ENCODE measurements at places on chromosomes 5 and 9.

GRCh38 chr5:65734921-65735320 is 12.9 kb downstream of the NLN start:
- DNase-seq = peak; percentile 75

DNA sequence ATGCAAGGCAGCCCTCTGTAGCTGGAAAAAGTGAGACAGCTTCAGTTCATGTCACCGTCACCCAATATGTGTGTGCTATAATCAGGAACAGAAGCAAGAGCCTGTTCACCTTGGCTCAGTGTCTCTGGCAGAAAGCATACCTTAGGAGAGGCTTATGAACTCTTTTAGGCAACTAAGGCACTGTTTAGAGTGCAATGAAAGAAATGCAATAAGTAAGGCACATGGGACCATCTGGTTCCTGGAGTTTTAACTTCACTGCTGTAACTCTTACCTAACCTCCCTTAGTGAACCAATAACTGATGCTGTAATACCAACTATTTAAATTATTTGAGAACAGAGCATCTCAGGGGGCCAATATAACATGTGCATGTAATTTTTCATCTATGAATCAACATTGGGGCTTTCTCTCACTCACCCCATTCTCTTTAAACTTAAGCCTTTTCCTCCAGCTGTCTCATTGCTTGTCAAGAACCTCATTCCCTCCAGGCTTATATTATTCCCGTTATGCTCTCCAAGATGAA is 32.4 kb downstream of the C9 start:
- DNase-seq = no peak

GRCh38 chr5:124671193-124671592 is 75.2 kb downstream of the ZNF608 start:
- DNase-seq = no peak

- peak; percentile 75 for DNase-seq
Observed at GRCh38 chr5:172740428-172741205, 30.4 kb downstream of the DUSP1 start.

GRCh38 chr5:83199126-83199525 is 121.8 kb downstream of the XRCC4 start:
- DNase-seq = no peak

DNA sequence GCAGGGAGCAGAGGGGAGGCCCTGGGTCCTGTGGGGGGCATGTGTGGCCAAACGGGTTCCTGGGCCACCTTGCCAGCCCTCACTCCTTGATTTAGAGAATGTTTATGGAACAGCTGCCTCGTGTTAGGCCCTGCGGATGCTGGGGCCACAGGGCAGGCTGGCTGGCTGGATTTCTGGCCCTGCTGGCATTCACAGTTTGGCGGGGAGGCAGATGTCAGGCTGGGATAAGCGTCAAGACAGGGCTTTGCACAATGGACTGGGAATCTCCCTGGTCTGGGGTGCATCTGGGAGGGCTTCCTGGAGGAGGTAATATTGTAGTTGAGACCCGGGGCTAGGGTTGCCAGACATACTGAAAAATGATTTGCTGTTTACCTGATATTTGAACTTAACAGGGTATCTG is 13.8 kb downstream of the NCS1 start:
- DNase-seq = no peak

DNA sequence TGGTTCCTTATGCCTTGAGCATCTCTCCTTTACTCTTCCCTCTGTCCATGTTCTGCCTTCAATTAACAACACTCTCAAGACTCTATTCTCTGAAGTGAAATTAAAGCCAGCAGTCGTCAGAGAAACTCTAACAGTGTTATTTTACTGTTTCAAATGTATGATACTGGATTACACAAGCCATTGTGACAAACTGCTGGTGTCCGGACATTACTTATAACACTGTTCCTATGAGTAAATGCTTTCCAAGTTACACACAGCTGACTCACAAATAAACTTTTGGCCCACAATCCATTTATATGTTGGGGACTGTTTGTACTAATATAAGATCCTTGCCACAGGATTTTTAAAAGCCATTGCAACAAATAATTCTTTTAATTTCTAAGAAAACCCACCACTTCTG is 63.2 kb upstream of the GHR start:
- DNase-seq = no peak

GRCh38 chr9:92656537-92656925 is 13.4 kb downstream of the IPPK start:
- no peak for DNase-seq

GRCh38 chr5:93821891-93822415 is 80.6 kb upstream of the POU5F2 start:
- DNase-seq = no peak

- DNase-seq = no peak
Observed at GRCh38 chr5:178982941-178983340, 12.2 kb downstream of the GRM6 start.

DNA sequence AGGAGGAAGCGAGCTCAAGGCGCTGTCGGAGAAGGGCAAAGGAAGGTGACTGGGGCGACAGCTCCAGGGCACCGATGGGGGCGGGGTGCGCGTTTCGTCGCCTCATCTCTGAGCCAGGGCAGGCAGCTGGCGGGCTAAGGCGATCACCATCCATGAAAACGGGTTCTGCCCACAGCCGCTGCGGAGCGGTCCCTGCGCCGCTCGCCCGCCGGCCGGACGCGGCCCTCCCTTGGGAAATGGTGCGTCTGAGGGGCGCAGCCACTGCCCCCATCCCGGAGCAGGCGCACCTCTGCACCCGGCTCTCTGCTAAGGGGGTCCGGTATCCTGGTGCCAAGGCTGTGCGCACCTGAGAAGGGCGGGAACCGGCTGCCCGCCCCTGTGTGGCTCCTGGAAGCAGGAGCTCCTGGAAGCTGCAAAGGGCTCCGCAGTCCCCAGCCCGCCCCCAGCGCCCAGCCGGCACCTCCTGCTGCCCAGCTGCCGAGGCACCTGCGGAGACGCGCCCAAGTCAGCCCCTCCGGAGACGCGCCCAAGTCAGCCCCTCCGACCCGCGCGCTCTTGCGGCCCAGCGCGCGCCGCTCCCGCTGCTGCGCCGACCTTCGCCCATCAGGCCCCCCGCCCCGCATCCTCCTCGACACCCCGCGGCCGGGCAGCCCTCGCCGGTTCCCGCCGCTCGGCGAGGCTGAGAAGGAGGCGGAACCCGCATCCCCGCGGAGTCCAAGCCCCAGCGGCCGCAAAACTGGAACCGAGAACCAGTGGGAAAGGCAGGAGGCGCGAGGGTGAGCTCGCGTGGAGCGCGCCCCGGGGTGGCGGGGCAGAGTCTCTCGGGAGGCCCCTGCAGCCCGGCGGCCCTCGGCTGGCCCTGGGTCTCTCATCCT is 757 bp downstream of the ANKRD34B start:
- DNase-seq = peak; percentile 24

DNA sequence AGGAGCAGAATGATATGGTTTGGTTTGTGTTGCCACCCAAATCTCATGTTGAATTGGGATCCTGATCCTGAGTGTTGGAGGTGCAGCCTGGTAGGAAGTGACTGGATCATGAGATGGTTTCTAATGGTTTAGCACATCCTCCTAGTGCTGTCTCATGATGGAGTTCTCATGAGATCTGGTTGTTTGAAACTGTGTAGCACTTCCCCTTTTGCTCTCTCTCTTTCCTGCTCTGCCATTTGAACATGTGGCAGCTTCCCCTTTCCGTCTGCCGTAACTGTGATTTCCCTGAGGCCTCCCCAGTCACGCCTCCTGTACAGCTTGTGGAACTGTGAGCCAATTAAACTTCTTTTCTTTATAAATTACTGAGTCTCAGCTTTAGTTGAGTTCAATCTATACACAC is 756.8 kb upstream of the CDH6 start:
- DNase-seq = peak; percentile 56

- DNase-seq = no peak
Observed at GRCh38 chr5:67257077-67257476, 60.5 kb upstream of the CD180 start.

GRCh38 chr9:19379697-19380046 is 364 bp downstream of the RPS6 start:
- peak; percentile 46 for DNase-seq

DNA sequence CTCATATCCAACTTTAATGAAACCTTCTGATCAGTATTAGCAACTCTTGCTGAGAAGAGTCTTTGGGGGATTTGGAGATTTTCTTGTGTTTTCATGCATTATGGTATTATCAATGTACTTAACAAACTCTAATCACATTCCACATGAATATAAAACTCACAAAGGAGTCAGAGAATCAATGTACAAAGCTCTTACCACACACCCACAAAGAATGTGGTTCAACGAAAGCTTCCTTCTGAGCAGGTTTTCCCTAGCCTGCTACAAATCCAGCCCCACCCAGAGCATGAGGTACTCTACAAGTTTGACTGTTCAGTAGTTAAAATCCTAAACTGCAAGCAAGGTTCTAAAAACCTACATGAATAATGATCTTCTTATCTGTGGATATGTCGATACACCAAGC is 210.1 kb downstream of the TARS1 start:
- no peak for DNase-seq

GRCh38 chr5:79547982-79548381 is 34.0 kb upstream of the HOMER1 start:
- no peak for DNase-seq

GRCh38 chr5:31581498-31582099 is 49.5 kb downstream of the C5orf22 start:
- peak; percentile 78 for DNase-seq

DNA sequence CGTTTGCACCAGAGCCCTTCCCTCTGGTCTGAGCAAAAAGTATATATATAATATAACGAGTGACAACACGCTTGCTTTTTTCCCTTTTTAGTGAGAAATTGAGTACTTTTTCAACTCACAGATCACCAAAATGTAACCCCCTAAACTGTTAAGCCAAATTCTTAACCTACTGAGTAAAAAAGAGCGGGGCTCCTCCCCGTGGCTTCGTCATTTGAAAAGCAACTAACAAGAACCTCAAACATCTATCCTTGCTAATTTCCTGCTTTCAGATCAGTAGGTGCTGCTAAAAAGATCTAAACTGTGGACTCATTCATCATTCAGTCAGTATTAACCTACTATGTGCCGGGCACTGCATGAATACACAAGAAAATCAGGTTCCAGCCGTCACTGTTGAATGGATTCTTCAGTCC is 1.0 kb upstream of the PTBP3 start:
- DNase-seq = peak; percentile 39

DNA sequence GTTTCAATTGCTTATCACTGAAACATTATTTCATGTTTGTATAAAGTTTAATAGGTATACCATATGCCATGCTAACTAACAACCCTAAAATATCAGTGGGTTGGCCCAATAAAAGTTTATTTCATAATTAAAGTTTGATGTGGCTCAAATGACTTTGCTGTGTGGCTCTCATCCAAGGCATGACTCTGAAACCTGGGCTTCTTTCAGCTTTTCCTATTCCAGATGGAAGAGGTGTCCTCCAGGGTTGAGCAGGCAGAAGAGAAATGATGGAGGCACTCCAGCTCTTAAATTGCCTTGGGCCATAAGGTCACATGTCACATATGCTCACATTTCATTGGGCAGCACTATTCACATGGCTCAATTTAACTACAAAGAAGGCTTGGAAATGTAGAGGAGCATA is 101.9 kb downstream of the MACIR start:
- no peak for DNase-seq

GRCh38 chr5:148960070-148960769 is 102.6 kb downstream of the SH3TC2 start:
- DNase-seq = no peak

DNA sequence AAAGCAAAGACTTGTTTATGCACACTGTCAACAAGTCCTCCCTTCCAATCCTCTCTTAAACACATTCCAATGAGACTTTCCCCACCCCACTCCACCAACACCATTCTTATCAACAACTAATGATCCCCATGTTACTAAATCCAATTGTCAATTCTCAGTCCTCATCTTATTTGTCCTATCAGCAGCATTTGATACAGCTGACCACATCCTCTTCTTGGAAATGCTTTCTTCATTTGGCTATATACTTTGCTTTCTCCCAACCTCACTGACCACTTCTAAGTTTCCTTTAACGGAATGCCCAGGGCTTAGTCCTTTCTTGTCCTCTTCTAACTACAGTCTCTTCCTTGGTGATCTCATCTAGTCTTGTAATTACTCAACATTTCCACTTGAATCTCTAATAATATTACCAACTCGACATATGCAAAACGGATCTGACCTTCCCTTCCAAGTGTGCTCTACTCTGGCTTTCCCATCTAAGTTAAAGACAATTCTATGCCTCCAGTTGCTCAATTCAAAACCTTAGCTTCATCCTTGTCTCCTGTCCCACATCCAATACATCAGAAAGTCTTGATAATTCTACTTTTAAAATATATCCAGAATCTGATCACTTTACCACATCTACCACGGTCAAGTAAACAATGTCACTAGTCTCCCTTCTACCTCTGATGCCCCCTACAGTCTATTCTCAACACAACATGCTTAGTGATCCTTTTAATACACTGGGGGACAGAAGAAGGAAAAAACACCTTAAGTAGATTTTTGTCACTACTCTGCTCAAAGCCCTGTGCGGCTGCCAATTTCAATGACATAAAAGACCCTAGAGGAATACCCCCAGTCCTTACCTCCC is 25.5 kb downstream of the AGTPBP1 start:
- DNase-seq = no peak

GRCh38 chr5:68562308-68562707 is 346.8 kb downstream of the PIK3R1 start:
- no peak for DNase-seq

DNA sequence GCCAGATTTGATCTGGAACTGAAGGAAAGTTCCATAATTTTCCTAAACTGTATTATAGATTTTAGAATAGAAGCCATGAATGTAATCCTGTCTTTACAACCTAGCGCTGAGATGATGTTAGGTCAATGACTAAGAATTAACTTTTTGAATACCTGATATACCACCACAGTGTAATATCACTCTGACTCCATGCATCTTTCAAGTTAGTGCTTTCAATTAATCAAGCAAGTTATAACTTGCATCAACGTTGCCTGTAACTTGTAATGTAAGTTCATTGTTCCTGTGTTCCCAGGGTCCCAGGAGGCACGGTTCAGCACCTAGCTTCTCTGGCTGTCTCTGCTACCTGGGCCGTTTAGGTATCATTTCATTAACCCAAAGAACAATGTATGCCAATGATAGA is 139.3 kb downstream of the CSNK1G3 start:
- no peak for DNase-seq

DNA sequence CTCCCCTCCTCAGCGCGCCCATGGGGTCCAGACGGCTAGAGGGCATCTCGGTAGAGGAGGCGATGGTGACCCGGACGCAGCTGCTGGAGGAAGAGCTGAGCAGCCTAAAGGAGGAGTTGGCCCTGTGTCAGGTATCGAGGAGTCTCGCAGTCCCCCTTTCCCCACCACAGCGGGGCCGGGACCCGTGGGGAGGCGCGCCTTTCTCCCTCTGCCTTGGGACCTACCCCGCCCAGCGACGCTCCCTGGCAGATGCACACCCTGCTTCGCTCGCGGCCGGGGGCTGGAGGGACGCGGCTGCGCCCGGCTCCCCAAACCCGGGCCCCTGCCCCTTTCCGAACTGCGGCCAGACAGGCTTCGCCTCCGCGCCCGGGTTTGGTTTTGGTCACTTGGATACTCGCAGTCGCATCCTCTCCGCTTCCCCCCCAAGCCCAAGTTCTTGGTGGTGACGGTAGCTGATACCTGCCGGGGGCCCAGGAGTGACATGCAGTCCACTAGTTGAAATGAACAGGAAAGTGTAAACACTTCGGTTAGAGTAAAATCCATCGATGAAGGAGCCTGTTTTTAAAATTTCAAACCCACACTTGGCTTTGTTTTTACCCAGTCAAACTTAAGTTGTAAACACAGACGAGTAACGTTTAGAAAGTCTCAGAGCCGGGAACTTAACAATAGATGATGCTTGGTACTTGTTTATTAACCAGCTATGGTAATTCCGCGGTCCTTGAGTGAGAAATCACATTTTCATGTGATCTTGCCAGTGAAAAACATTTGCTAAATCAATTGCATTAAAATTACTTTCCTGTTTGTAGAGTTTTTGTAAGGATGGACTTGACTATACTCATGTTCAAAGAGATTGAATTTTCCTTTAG is 688 bp downstream of the CNTLN start:
- DNase-seq = peak; percentile 72

GRCh38 chr9:107170801-107171200 is 112.3 kb upstream of the RAD23B start:
- no peak for DNase-seq
